Upper lobe of right lung (tissue), 1 donor: ENCODE measurements at places on chromosomes 11 and 22. TPM values are rescaled to one million over a fixed set of nuclear protein-coding genes. Genes with fewer than 3 reads are reported as not detected.

Gene GAS2
- 1.7 TPM for total RNA-seq

Gene PATE2
- total RNA-seq: not detected

Gene CARD16
- total RNA-seq: 74.0 TPM

Gene ACRV1
- total RNA-seq: not detected

Gene CNTN5
- total RNA-seq: not detected
